Right renal cortex interstitium (tissue), 3 donors: ENCODE measurements at places on chromosomes 3 and 15.

DNA sequence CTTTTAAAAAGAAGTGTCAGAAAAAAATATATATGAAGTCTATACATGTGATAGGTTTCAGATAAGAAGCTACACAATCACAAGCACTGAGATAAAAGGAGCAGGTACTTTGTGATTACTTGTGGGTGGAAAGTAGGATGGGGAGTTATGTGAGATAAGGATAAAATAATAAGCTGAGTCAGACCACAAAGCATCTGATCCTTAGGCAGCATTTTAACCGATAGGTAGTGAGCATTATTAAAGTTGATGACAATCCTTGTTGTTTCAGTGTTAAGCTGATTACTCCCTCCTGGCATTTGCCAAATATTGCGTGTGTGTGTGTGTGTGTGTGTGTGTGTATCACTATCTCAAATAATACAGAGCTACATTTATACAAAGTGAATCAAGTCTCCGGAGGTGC is 483.1 kb downstream of the NAALADL2 start:
- DNase-seq, result no peak

- no peak for DNase-seq
These were observed 124.1 kb upstream of the THBS1 start for GRCh38 chr15:39456582-39457330.

- no peak for DNase-seq
These were observed 72.9 kb downstream of the CD200 start for GRCh38 chr3:112405845-112406244.

GRCh38 chr15:84832448-84833040 is 15.4 kb downstream of the ALPK3 start:
- no peak for DNase-seq

DNA sequence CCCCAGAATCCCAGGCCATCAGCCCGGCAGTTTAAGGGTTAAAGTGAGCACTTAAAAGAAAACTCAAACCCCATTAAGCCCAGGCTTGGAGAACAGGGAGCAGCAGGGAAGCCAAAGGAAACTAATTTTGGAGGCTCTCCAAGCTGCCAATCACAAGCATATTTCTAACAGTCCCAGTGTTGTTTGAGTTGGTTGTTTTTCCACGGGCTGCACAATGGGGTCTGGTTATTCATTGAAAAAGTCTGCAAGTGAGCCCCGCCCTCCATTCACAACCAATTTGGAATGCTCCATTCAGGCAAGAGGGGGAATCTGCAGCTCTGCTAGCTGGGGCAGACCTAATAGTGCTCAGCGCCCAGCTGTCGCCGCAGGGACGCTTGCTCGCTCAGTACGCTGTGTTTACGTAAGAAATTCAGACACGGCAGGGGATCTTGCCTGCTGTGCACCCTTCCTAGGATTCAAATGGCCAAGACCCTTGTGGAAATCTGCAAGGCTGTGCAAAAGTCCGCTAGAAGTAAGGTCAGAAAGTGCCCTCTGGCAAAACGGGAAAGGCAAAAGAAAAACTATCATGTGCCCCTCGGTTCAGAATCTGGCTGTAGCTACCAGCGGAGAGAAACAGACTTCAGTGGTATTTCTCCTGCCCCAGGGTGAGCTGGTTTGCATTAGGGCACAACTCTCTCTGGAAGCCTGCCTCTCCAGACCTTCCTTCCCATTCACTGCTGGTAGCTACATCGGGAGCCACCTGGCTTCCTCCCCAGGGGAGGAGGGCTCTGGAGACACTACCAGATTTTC is 11.0 kb downstream of the ETV5 start:
- peak; percentile 72 for DNase-seq

DNA sequence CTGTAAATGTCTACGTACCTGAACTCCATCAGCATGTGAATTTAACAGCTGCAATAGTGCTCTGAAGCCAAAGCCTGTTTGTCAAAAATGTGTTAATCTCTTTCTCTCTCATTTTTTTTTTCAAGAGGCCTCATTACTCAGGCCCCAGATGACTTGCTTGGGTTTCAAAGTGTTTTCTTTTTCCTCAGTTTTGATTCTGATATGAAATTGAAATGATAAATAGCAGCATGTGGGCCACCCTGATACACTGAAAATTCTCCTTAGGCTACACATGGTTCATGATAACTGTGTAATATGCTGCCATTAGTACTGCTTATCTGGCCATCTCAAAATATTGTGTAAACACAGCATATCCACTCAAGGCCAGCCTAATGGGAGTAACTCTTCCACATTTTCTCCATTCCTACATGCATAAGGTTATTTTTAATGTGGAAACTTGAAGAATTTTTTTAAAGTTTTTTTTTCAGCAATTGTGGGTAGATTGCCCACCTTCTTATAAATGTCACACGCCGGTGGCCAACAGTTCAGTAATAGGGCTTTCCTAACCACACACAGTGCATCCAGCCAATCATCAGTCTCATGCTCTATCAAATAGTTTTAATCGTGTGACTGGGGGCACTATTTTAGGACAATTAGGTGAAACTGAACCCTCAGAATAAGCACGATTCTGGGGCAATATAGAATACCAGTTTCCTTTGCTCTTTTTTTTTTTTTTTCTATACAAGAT is 13.1 kb upstream of the DENND4A start:
- no peak for DNase-seq

GRCh38 chr15:99019558-99020540 is 12.3 kb upstream of the PGPEP1L start:
- DNase-seq, result no peak

DNA sequence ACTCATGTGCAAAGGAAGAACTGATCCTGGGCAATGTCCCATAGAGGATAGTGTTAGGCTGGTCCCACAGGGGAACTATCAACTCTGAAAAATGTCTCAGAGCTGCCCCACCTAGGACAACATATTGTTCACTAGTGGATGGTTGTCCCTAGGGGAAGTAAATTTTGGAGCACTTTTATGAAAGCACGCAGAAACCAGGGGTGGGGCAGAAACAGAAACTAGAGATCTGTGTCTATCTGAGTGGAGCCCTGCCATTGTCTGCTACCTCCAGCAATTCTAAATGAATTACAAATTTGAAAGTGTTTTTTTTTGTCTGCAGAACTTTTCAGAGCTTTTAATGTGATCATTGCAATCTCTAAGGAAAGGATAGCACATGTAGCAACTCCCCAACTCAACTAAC is 357.1 kb upstream of the PROK2 start:
- no peak for DNase-seq

- no peak for DNase-seq
These were observed 546.4 kb upstream of the ZNF385D start for GRCh38 chr3:22297436-22297835.

DNA sequence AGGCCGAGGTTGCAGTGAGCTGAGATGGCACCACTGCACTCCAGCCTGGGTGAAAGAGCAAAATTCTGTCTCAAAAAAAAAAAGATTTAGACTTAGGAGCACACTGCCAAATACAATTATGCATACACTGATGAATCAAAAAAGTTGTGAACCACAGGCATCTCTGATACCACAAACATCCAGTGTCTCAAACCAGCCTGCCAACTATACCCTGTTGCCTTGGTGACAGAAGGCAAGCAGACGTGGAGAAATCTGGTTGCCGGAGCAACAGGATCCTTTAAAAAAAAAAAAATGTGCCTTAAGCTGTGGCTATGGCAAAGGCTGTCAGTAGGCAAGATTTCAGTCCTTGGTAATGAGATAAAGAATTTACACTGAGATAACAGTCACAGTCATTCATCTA is 202.3 kb downstream of the NEK10 start:
- DNase-seq, result no peak

DNA sequence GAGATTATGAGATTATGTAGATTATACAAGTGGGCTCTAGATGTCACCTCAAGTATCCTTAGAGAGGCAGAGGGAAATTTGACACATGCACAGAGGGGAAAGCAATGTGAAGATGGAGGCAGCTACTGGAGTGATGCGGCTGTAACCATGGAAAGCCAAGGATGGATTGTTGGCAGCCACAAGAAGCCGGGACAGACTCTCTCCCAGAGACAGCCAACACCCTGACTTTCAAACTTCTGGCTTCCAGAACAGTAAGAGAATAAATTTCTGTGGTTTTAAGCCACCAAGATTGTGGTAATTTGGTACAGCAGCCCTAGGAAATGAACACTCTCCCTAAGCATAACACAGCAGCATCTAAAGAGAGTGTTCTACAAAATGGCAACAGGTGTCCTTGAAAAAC is 34.4 kb upstream of the PRICKLE2 start:
- no peak for DNase-seq

GRCh38 chr3:134376786-134377426 is 2.7 kb upstream of the AMOTL2 start:
- no peak for DNase-seq

- DNase-seq, result no peak
These were observed 27.6 kb upstream of the VILL start for GRCh38 chr3:37963016-37963415.

- DNase-seq, result no peak
These were observed 8.9 kb downstream of the FAM3D start for GRCh38 chr3:58657571-58658141.

DNA sequence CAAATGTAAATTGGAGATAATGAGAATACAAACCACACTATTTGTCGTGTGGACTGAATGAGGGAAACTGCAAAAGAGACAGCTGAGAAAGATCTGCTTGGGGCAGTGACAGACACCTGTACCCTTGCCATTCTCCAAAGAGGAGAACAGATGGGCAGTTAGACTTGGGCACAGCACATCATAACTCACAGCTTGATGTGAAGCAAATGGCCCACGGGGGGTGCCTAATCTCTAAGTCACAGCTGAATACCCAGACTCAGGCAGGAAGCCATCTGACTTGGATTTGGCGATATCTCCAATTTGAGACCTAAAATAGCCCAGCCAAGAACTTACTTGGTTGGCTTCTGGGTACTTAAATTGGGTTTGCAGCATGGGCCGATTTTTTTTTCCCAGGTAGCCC is 10.0 kb upstream of the SLC6A11 start:
- DNase-seq, result no peak

DNA sequence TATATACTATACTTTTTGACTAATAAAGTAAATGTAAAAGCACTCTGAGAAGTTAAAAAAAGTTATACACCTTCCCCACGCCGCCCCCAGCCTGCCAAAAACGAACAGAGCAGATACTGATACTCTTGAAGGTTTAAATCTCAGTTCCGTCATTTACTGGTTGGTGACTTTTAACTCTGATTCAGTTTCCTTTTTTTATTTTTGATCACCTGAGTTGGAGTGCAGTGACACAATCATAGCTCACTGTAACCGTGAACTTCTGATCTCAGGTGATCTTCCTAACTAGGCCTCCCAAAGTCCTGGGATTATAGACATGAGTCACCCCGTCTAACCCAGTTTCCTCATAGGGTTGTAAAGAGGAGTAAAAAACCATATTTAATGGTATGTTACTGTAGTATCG is 3.3 kb upstream of the TIPIN start:
- no peak for DNase-seq

- no peak for DNase-seq
These were observed 303.5 kb upstream of the TPM1 start for GRCh38 chr15:62739082-62739481.

DNA sequence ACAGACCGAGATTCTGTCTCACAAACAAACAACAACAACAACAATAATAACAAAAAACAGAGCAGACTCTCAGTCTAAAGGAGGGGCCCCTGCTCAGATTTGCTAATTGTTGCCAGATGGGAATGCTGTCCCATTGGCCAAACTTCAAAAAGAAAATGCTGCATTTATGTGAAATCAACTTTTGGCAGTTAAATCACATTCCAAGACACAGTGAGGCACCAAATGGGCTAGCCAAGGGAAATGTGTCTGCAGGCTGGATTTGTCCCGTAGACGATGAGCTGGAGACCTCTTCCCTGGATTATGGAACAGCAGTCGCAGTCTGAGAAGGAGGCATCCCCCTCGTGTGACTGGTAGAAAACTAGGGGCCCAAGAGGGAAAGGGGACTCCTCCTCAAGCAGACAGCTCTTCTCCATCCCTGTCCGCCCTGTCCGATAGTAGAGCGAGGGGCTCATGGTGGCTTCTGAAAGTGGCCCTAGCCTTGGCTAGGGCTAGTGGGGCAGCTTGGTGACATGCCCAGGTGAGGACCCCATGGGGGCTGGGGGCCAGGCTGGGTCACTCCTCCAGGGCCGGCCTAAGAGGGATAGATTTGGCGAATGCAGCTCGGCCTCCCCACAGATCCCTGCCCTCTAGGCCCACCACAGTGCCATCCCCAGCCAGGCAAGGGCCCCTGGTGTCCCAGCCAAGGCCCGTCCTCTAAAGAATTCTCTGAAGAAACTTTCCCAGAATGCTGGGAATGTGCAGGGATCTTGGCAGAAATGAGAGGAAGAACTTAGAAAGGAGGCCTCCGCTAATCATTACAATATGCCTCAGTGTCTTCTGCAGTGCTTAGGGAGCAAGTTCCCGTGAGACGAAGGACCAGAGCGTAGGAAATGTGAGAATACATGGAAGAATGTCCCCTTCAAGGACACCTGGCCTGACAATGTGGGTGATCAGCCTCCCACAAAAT is 2.0 kb downstream of the SLC22A14 start:
- DNase-seq, result no peak

- DNase-seq, result no peak
These were observed 10.9 kb downstream of the RMDN3 start for GRCh38 chr15:40743921-40744814.

GRCh38 chr15:48642795-48643194 is 2.7 kb downstream of the FBN1 start:
- DNase-seq, result no peak

DNA sequence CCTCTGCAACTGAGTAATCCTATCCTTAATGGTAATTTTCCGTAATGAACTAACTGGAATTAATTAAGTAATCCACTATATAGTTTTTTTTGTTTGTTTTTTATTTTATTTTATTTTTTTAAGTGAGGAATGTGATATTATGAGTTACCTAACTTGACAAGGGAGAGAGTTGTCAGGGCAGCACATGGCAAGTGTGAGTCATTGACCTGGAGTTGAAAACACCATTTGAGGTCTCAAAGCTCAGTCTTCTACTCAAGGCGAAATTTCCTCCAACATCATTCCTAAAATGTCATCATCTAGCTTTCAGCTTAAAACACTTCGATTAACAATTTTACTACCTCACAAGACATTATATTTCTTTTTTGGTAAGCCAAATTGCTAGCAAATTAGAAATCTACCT is 87.8 kb downstream of the NECTIN3 start:
- DNase-seq, result no peak

GRCh38 chr3:141129541-141130011 is 78.4 kb downstream of the SPSB4 start:
- no peak for DNase-seq

DNA sequence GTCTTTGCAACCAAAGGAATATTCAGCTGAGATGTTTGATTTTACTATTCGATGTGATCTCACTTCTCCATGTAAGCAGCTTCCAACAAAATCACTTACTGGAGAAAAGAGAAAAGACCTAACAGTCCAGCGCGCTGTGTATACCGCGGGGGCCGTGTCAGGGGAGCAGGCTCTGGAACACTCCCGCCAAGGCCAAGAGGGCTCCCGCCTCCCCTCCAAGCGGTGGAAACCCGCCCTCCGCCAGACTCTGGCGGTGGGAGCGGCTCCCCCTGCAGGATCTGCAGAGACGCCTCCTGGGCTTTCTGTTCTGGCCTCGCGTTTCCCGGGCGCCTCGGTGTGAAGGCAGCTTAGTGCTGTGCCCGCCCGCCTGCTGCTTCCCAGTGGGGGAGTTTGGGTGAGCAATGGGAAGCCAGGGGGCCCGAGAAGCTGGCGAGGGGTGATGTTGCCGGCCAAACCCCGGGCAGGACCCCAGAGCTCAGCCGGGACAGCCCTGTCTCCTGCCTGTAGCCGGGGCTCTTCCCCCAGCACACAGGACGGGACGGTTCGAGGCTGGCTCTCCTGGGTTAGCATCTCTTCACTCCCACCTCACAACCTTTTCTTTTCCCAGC is 36.3 kb downstream of the CHST14 start:
- DNase-seq, result peak; percentile 50

- no peak for DNase-seq
These were observed 16.6 kb downstream of the BTLA start for GRCh38 chr3:112482675-112483074.
